AG08396 (cell line): ENCODE measurements at places on chromosomes 5 and 9.
A peak's percentile ranks its signal among the peaks of the same experiment; 100 is the strongest.

- DNase-seq, result no peak
Measured at GRCh38 chr5:135020111-135020895, 13.7 kb downstream of the PITX1 start.

DNA sequence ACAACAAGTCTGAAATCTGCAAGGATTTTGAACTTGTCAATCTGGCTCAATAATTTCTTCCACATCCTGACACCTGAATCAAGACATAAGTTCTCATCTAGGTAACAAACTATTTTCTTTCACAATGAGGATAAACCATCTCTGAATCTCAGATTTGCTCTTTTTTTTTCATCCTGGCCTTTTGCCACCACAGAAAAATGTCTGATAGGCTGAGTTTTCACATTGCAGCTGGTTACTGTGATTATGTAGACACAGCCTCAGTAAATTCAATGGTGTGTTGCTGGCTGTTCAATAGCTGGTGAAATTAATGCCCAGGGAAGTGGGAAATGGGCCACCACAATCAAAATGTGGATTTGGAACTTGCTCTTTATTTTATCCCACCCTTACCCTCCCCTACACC is 2.8 kb upstream of the ADRA1B start:
- no peak for DNase-seq

- DNase-seq, result no peak
Measured at GRCh38 chr5:16759147-16759773, 142.5 kb upstream of the RETREG1 start.

DNA sequence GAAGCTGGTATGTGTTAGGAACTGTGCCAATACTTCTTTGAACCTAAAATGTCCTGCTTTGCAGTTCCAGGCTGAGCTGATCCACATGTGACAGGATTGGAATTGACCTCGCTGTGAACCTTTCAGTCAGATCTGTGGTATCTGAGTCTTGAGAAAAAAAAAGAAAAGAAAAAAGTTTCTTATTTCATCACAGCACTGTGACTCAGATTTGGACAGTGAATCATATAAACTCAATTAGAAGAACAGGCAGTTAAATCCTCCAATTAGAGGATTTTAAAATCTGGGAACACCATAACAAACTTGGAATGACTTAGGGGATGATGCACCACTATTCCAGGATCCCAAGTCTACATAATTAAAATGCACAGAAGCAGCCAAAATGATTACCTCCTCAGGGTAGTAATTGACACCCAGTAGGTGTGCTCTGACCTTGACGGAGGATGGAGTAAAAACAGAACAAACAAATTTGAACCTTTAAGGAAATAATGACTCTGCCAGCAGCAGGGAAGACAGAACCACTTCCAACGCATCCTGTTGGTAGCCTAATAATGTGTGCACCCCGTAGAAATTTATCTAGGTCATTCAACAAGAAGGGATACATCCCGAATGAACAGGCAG is 57.8 kb upstream of the RAI14 start:
- peak; percentile 74 for DNase-seq

DNA sequence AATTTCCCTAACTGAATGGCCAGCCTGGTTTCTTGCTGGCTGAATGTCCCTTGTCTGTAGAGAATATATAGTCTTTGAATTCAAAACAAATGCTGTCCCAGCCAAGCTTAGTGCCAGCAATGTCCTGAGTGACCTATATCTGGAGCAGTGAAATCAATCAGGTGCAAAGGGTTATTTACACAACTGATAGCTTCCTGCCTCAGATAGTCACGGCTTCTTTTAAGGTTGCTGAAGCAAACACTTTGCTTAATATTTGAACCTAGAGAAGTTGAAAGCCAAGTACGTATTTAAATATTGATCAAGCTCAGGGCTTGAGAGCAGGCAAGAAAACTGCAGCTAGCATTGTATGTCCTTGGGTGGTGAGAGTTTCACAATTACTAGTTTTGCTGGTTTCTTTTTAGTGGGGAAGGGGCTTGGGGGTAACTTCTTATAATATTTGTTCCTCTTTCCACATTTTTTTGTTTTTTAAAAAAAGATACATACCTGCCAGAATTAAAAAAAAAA is 2.0 kb upstream of the ARHGEF28 start:
- no peak for DNase-seq

DNA sequence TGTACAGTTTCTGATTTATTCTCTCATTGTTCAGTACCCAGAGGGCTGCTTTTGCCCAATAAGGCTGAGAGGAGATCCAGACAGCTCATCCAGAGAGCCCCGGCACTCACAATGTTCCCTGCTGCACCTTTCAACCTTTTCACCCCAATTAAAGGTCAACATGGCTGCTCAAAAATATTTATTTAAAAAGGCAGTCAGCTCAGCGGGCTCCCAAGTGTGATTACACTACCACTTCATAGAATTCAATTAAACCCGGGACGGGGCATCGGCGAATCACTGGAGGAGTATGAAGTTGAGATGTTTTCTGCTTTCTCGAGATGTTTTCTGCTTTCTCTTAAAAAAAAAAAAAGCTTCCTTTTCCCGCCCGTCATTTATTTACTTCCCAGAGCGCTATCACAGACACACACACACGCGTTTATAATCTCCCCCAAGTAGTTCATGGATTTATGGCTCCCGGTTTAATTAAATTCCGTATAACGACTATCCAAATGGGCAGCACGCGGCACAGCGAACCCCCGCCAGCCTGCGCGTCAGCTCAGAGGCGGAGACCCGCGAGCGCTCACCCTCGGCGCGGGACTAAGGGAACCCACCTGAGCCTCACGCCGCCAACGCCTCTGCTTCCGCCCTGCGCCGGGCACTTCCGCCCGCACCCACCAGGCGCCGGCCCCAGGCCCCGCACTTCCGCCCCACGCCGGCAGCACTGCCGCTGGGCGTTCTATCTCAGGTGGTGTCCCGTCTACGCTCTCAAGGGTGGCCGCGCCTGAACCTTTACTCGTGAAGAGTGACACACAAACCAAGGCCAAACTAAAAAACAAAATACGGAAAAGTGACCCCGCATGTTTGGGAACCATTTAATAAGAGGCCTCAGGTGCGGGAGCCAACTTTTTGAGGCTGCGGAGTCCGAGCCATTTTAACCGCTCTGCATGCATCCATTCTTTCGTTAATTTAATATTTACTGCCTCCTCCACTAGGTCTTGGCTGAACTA is at the start of gene C5orf63:
TSS of gene C5orf63 (minus strand) at position 642 of the 986 bp plus-strand sequence. CDS start 14,507 bp downstream, outside the sequence.
- peak; percentile 43 for DNase-seq

- no peak for DNase-seq
Measured at GRCh38 chr5:139814191-139814601, 18.6 kb downstream of the PSD2 start.

DNA sequence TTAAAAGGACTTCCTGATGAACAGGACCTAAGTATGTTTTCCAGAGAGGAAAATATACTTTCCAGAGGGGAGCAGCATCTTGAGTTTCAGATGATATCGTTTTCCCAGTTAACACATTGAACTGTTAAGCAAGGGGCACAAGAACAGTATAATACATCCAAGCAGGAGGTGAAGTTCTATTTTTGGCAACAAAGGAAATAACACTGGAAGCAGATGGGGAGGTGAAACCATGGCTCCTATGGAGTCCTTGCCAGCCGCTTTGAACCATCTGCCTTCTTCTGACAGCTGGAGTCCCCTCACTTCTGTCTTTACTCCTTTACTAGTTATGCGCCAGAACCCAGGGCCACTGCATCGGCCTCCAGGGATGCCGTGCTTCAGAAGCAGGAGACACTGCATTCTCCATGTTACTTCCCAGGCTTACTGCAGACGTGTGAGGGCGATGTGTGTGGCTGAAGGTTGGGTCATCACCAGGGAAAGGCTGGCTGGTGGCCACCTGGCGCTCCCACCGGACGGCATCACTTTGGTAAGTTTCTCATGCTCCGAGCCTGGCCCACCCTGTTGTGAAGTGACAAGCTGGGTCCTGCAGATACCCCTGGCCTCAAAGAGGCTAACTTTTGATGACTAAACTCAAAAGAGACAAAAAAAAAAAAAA is 77.8 kb downstream of the TTLL11 start:
- DNase-seq, result no peak

DNA sequence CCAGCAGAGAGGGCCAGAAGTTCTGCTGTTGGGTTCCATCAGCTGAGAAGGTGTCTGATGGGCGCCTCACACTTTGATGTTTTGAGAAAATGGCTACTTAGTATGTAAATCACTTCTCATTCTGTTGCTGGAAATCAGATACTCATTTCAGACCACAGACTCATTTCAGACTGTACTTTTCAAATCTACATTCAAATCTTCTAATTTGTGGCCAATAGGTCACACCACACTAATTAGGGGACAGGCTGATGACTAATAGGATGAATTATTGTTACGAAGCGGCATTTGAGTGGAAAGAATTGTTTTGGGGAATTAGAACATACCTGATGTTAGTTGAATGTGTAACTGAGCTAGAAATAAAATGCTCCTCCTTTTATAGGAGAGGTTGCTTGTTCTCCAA is 13.2 kb downstream of the MTAP start:
- DNase-seq, result no peak

DNA sequence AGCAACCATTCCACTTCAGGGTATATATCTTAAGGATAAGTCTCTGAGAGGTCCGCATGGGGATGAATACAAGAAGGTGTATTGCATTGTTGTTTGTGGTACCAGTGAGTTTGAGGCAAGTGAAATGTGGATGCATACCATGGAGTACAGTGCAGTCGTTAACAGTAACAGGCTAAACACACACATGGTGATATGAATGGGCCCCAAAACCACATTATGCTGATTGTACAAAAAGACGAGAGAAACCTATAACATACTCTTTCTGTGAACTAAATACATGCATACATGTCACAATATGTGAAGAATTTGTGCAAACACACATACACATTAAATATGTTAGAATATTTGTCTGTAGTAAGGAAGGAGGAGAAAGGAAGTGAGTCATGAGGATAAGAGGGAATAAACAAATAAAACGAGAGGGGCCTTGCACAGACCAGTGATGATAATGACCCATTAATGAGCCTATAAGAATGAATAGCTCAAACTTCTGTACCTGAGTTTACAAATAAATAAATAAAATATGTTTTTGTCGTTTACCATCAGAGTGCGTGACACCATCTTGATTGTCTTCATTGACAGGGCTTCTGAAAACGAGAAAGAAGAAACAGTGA is 66.5 kb upstream of the RICTOR start:
- DNase-seq, result no peak

DNA sequence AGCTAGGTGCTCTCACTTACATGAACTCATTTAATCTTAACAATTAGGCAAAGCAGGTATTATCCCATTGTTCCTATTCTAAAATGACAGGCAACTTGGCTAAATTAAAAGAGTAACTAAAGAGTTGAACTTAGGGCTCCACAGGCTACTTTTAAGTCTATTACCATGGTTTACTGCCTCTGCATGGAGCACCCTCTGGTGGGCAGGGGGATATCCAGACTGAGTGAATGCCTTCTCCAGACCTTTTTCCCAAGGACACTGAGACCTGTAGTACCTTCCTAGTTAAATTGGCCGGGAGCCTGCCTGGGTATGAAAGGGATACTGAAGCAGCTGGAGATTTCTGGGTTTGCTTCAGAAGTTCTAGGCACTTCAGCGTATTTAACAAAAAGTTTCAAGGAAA is 238.1 kb downstream of the ELAVL2 start:
- no peak for DNase-seq

DNA sequence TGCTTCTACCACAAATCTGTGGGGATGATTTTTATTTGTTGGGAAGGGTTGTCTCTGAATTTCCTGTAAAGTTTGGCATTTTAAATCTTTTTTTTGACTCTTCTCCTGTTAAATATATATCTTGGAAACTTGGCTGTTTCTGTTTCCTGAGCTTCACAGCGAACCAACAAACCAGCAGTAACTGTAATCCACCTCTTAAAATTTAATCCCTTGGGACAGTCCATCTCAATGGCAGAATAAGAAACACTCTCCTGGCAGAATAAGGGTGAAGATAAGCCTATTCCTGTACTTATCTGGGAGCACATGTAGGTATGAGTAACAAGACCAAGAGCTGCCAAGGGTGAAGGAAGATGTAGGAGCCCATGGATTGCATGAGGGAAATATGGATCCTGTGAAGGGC is 73.1 kb upstream of the RPS23 start:
- DNase-seq, result no peak

GRCh38 chr5:154508114-154508513 is 30.1 kb upstream of the HAND1 start:
- DNase-seq, result no peak

DNA sequence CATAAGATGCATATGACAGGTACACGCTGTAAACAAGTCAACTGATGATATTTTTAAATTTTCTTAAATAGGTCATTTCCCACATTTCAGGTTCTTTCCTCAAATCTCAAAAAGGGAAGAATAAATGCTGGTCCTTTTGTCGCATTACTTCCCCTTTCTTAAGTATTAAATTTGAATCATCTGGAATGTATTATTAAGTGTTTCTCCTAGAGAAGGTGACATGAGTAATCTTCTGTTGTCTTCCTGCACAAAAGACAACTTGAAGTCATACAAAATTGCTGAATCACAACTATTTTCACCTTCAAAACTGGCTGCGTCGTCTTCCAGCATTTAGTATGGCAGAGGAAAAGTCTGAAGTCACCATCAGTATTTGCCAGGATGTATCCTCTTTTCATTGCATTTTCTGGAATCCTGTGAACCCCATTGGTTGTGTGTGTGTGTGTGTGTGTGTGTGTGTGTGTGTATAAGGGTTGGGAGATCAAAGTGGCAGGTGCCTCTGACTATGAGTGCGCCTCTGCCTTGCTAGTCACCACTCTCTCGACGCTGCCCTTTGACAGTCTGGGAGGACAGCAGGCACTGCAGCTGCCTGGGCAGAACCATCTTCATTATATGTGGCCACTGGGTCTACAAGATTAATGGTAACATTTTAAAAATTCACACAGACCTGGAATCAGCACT is 86.9 kb downstream of the MVB12B start:
- no peak for DNase-seq

GRCh38 chr5:12125895-12126294 is 221.6 kb upstream of the CTNND2 start:
- DNase-seq, result no peak

DNA sequence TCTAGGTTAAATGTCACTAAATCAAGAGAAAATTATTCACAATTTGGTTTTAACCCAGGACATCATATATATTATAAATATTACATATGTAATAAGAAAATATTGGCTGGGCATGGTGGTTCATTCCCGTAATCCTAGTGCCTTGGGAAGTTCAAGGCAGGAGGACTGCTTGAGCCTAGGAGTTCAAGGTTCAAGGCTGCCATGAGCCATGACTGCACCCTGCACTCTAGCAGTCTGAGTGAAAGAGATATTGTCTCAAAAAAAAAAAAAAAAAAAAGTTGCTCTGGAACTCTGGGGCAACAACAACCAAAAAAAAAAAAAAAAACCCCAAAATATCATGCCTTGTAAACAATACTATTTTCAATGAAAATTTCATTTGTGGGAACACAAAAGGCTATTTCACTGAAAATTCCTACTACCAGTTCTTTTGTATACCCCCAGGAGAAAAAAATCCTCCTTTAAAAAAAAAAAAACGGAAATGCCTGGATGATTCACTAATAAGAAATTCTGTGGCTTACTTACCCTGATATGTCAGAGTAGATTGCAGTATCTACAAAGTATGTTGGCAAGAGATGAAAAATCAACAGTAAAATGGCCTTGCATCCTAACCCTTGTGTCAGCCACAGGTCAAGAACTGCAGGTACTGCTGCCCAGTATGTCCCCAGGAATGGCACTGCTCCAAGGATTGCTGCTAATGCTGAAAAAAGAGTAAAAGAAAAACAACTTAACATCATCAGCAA is 22.6 kb upstream of the CTNNAL1 start:
- DNase-seq, result peak; percentile 61

GRCh38 chr5:67416986-67417385 is 220.4 kb upstream of the CD180 start:
- DNase-seq, result no peak
